ENCODE measurements at places on chromosomes 1 and 21.

DNA sequence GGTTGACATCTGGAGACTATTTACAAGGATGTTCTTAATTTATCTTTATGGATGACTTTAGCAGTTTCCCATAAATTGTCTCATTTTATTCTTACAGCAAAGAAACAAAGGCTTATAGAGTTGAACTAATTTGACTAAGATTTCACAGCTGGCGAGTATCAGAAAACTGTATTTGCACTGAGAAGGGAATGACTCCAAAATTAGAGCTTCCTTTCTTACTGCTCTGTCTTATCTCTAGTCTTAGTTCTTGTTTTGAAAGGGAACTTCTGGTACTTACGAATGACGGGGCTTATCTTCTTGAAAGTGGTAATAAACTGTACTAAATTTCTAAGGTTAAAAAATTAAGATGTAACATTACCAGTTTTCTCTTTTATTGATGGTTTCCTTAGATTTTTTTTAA lies 13.6 kb downstream of the CNST start:
- no peak for DNase-seq

DNA sequence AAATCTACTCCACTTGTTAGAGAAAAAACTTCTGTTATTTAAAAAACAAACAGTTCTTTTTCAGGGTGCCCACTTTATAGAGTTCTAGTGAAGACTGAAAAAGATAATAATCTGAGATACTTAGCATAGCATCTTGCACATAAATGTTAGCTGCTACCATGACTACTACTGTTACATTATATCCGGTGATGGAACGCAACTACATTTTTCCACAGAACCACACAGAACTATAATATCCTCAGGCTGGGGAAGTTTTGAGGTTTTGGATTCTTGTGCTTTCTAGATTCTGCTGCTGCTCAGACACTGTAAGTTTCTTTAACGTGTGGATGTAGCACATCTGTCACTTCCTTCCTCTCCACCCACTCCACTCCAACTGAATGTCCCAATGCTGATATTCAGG lies 110.3 kb downstream of the PTPN14 start:
- DNase-seq = no peak

DNA sequence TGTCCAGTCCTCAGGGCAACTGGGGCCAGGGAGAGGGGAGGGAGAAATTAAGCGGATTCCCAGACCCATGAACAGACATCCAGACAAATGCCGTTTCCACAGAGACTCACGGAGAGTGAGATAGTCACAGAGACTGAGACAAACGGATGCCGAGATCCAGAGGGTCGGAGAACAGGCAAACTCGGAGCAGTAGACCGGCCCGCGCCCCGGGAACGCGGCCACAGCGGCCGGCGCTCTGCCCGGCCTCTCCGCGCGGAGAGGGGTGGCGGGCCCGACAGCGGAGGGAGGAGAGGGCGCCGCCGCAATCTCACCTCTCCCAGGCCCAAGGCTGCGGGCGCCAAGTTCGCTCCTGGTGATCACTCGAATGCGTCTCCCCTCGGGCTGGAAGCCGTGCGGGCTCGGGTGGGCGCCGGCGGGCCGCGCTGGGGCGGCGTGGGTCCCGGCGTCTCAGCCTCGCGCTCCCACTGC lies 831 bp upstream of the FOXD2 start:
- DNase-seq = no peak

DNA sequence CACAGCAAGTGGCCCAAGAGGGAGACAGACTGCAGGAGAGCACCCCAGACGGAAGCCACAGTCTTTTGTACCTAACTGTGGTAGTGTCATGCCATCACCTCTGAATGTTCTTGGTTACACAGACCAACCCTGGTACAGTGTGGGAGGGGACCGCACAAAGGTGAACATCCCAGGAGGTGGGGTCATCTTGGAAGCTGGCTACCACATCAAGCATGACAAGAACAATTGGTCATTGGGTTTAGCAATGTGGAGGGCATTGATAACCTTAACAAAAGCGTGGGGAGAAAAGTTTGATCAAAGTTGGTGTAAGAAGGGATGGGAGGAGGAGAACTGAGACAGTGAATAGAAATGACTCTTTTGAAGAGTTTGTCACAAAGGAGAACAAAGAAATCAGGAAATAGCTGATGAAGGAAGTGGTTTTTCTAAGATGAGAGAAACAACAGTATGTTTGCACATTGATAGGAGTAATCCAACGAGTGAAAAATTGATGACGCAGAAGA lies 87.1 kb upstream of the CACNA1E start:
- no peak for DNase-seq

GRCh38 chr1:162013289-162013688 lies 10.4 kb downstream of the OLFML2B start:
- no peak for DNase-seq

GRCh38 chr1:18949686-18950400 lies 6.6 kb downstream of the IFFO2 start:
- DNase-seq = no peak

- DNase-seq = no peak
Observed at GRCh38 chr1:29123887-29124365, at the start of gene TMEM200B. Gene TMEM200B, minus strand, starts transcription at chr1:29123903. Its CDS starts 2,075 bp downstream, at chr1:29121828.

DNA sequence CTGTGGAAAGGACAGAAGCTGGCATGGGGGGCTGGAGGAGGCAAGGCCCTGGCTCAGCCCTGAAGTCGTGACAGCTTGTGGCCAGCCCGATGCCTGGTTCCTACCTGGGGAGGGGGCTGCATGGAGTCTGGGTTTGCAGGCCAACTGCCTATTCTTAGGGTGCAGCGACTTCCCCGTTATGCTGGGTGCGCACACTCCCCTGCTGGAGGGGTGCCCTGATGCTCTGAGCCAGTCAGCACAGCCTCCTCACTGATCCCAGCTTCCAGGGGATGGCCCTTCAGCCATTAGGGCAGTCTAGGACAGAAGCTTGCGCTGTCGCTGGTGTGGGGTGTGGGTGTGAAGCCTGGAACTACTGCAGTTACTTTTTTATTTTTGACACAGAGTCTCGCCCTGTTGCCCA lies 30.0 kb upstream of the SLC19A1 start:
- no peak for DNase-seq

- DNase-seq = no peak
Observed at GRCh38 chr1:18041685-18042355, 65.8 kb upstream of the IGSF21 start.

GRCh38 chr1:238811211-238811879 lies 575.0 kb upstream of the CHRM3 start:
- DNase-seq = no peak

DNA sequence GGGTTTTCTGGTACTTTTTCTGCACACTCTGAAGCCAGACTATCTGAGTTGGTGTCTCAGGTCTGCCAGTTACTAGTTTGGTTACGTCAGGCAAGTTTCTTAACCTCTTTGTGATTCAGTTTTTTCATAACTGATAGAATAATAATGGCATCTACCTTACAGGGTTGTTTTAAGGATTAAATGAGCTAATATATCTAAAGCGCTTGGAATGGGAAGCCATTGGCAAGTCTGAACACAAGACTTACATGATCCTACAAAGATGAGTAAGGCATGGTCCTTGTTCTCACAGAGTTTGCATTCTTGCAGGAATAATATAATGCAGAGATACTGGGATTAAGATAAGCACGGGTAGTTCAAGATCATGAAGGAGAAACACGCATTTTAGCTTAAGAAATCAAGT lies 9.2 kb upstream of the DENND2D start:
- DNase-seq = no peak

- no peak for DNase-seq
Observed at GRCh38 chr1:44642925-44643324, 31.4 kb downstream of the TMEM53 start.

All from LNCaP clone FGC (cell line).